ENCODE measurements at places on chromosomes 12 and 14. TPM values are rescaled to one million over a fixed set of nuclear protein-coding genes. Genes with fewer than 3 reads are reported as not detected.
A peak's percentile ranks its signal among the peaks of the same experiment; 100 is the strongest.

NUAK1 gene
- total RNA-seq = 5.3 TPM

PPFIA2 gene
- 1.2 TPM for total RNA-seq

CCDC88C gene
- 11.3 TPM for total RNA-seq

FERMT2 gene
- total RNA-seq = 95.4 TPM

EIF5 gene
- 161 TPM for total RNA-seq

RTL1 gene
- total RNA-seq = 2.6 TPM

PMCH gene
- total RNA-seq = 1.3 TPM

ZFHX2 gene
- total RNA-seq = 0.28 TPM

BIN2 gene
- 0.07 TPM for total RNA-seq

MLH3 gene
- total RNA-seq = 21.3 TPM

CLEC4C gene
- total RNA-seq = not detected

ANKRD33 gene
- not detected for total RNA-seq

IFI27L2 gene
- 47.4 TPM for total RNA-seq

GPR137C gene
- total RNA-seq = 2.5 TPM

GNG2 gene
- 13.7 TPM for total RNA-seq

ACVR1B gene
- total RNA-seq = 22.4 TPM

REM2 gene
- total RNA-seq = 1.5 TPM

RNF212B gene
- 1.2 TPM for total RNA-seq

DNA sequence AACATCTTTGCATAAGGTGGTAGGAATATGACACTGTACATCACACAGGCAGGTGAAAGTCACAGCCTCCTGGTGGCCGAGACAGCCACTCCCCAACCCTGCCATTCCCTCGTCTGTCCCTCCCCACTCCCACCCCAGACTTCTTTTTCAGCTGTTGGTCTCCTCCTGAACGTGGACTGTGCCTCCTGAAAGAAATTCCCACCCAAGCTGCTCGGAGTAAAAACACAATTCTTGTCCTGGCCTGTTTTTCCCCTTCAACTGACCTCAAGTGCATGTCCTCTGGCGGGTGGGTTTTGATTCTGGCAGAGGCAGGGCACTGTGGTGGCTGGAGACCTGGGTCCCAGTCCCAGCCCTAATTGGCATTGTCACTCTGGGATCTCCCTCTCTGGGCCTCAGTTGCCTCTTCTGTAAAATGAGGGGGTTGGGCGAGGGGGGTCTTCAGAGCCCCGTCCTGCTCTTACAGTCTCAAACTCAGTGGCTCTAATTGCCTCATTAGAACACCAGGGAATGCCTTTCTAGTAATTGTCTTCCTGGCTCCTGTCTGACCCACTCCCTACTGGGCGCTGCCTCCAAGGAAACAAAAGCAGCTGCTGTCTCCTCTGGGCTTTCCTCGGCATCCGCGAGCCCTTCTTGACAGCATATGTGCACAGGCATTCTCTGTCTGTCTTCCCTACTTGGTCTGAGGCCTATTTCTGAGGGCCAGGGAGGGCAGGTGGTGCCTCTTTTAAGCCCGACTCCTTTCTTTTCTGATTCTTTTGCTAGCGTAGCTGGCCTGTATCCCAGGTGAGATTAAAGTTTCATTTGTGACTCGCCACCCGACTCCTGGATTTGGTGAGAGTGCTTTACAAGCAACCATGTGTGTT lies 186.6 kb upstream of the RMST start:
- DNase-seq = no peak

GRCh38 chr14:34501004-34501580 lies 38.4 kb downstream of the EAPP start:
- DNase-seq = no peak

GRCh38 chr12:5692850-5693249 lies 252.2 kb downstream of the ANO2 start:
- no peak for DNase-seq

DNA sequence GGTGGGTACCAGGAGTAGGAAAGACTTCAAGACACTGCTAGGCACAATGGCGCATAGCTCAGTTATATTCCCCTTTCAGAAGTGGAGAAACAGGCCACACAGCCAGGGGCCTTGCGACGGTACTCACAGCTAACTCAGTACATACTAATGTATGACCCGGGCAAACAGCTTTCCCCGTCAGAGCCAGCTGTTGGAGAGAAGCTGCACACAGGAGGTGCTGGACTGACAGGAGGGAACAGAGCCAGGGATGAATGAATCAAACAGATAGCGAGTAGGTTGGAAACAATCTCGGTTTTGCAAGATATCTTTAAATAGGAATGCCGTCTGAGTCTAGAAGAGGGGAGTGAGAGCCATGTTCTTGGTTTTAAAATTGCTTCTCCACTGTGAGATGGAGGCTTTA lies 45.5 kb downstream of the PRIMA1 start:
- peak; percentile 30 for DNase-seq

- DNase-seq = peak; percentile 11
Observed at GRCh38 chr12:70271025-70271424, 27.8 kb downstream of the CNOT2 start.

GRCh38 chr12:10068644-10069043 lies 30.1 kb downstream of the CLEC1A start:
- no peak for DNase-seq

DNA sequence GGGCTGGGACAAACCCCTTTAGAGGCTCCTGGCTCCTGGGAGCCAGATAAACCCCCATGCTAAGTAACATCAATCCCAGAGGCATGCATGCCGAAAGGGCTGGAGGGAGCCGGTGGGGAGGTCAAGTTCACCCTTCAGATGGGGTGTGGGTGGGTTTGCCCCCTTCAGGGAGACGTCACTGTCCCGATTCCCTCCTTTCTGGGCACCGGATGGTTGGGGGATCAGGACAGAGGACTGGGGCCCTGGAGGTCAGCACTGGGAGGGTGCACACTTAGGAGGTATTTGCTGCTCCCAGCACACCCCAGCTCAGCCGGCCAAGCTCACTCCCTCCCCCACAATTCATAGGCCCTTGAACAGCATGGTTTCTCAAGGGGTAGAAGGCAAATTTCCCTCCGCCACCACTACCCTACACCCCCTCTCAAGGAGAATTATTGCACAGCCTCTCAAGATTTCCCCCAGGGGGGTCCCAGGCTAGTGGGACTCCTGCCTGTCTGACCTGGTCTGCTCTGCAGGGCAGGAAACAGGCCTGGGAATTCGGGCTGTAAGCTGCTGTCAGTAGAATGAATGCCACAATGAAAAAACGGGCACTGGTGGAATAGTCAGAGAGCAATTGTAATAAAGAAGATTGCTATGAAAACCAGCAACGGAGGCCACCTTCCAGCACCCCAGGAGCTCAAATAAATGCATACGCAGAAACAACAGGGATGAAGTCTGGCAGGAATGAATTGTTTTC lies 63.5 kb downstream of the GALNT16 start:
- no peak for DNase-seq

- peak; percentile 2 for DNase-seq
Observed at GRCh38 chr14:100530270-100531072, 56.7 kb downstream of the BEGAIN start.

DNA sequence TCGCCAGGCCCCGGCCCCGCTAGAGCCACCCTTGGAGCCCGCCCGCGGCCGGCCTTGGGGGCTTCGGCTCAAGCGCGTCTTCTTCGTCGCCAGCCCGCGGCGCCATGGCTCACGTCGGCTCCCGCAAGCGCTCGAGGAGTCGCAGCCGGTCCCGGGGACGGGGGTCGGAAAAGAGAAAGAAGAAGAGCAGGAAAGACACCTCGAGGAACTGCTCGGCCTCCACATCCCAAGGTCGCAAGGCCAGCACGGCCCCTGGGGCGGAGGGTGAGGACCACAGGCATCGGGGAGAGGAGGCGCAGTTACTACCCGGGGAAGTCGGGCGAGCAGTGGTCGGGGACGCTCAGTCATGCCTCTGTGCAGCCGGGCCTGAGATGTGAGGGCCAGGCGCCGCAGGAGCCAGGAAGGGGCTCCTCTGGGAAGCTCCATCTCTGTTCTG lies 573 bp downstream of the ARL6IP4 start:
- DNase-seq = peak; percentile 44

DNA sequence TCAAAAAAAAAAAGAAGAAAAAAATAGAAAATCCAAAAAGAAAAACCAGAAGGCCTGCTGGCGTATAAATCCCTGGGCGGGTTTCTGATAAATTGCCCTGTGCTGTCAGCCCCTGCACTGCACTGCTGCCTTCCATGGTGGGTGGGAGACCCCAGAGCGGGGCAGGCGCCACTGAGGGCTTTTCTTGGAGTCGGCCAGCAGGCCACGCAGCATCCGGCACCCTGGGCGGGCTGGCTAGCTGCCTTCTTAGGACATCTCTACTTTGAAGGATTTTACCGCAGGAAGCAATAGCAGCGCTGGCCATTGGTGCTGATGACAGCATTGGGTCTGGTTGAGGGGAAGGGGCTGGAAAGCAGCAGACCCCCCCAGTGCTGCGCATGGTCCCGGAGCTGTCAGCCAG lies 29.1 kb downstream of the IL31 start:
- no peak for DNase-seq

DNA sequence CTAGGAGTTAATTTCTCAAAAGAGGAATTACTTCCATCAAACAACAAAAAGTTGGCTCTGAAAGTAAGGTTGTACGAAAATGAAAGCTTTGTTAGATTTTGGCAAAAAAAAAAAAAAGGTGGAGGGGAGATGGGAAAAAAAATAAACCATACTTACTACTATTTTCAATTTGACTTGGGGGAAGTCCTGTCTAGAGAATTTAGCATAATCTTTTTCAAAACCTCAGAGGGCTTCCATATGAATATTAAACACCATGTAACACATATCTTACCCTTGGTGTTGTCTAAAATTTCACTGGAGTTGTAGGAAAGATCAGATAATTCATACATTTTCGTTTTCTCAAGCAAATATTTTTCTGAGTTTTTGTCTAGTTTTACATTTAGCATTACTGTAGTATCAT lies 17.5 kb downstream of the GRIP1 start:
- no peak for DNase-seq

GRCh38 chr14:85616386-85616885 lies 86.5 kb downstream of the FLRT2 start:
- DNase-seq = no peak

GRCh38 chr12:62446754-62447452 lies 19.7 kb upstream of the MON2 start:
- DNase-seq = no peak

GRCh38 chr14:20799892-20800544 lies 2.6 kb downstream of the RNASE1 start:
- DNase-seq = peak; percentile 53

DNA sequence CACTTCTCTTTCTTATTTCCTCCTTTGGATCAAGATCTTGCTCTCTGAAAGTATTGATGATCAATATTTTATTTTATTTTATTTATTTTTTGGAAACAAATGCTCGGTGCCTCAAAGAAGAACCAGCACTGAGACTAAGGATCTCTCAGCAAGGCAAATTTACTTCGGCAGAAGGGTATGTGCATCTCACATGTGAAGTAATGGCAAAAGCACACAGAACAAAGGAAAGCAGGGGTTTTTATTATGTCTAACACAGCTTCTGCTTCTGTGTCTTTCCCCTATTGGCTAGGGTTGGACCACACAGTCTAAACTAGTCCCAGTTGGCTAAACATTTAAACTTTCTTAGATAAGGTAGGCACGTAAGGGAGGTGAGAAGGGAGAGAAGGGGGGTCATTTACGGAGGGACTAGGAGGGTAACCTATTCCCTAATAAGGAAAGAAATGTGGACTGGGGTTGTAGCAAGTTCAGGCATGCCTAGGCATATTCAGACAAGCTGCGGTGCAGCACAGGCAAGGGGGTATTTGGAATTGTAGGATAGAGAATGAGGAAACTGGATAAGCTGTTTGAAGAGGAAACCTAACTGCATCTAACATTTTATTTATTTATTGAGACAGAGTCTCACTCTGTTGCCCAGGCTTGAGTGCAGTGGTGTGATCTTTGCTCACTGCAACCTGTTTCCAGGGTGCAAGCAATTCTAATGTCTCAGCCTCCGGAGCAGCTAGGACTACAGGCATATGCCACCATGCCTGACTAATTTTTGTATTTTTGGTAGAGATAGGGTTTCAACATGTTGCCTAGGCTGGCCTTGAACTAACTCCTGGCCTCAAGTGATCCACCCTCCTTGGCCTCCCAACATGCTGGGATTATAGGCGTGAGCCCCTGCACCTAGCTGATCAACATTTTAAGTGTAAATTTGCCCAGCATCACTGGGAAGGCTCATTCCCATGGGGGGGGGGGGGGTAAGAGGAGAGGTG lies 90.0 kb upstream of the EIF5 start:
- DNase-seq = peak; percentile 65

GRCh38 chr14:87050421-87050820 lies 942.6 kb downstream of the GALC start:
- no peak for DNase-seq

- no peak for DNase-seq
Observed at GRCh38 chr12:46676797-46677520, 148.8 kb downstream of the SLC38A4 start.

DNA sequence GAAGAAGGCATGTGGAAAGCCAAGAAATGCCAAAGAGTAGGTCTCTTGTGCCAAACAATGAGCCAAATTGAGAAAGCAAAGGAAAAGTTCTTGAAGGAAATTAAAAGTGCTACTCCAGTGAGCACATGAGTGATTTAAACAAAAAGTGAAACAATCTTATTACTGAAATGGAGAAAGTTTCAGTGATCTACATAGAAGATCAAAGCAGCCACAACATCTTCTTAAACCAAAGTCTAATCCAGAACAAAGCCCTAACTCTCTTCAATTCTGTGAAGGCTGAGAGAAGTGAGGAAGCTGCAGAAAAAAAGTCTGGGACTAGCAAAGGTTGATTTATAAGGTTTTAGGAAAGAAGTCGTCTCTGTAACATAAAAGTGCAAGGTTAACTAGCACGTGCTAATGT lies 259.6 kb downstream of the FLRT2 start:
- DNase-seq = no peak

GRCh38 chr14:92392711-92393110 lies 69.7 kb downstream of the SLC24A4 start:
- DNase-seq = no peak

GRCh38 chr14:35222872-35223466 lies 69.2 kb upstream of the PSMA6 start:
- DNase-seq = no peak
